PC-9 (cell line): ENCODE measurements at places on chromosomes 2 and 18. TPM values are rescaled to one million over a fixed set of nuclear protein-coding genes. Genes with fewer than 3 reads are reported as not detected.

Gene MTCL1
- total RNA-seq: 29.6 and 30.0 TPM in 2 replicates

Gene C1QL2
- not detected in 2 replicates for total RNA-seq

Gene ZEB2
- total RNA-seq: 0.09 and 0.95 TPM in 2 replicates

Gene TBR1
- not detected in 2 replicates for total RNA-seq

Gene VIL1
- total RNA-seq: not detected in 2 replicates

Gene GALNT13
- total RNA-seq: 3.6 and 4.0 TPM in 2 replicates

Gene GLI2
- total RNA-seq: 11.6 and 14.6 TPM in 2 replicates

Gene IL36G
- not detected in 2 replicates for total RNA-seq

Gene FLACC1
- total RNA-seq: 0.75 and 0.87 TPM in 2 replicates

Gene SLC38A11
- total RNA-seq: not detected in 2 replicates

Gene MALT1
- total RNA-seq: 19.0 and 19.6 TPM in 2 replicates

- DNase-seq: no peak
These were observed 22.6 kb downstream of the RAD51AP2 start for GRCh38 chr2:17495590-17495989.

DNA sequence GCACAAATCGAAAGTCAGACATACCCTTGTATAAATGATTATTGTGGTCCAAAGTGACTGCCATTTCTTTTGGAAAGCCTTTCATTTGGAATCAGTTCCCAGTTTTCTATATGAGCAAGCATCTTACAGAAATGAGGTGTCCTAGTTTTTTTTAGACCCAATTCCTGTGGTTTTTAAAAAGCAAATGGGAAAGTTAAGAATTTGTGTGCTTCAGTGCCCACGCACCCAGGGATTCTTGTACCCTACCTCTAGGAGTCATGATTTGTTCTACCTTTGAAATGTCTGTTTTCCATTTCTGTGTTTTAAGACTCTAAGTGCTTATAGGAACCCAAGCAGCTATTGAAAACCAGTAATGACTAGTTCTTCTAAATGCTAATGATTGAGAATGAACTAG lies 218.1 kb downstream of the CAMKMT start:
- DNase-seq: no peak

GRCh38 chr18:56756966-56757365 lies 105.8 kb downstream of the WDR7 start:
- DNase-seq: no peak

- no peak for DNase-seq
These were observed 30.6 kb downstream of the HJURP start for GRCh38 chr2:233823731-233824121.

DNA sequence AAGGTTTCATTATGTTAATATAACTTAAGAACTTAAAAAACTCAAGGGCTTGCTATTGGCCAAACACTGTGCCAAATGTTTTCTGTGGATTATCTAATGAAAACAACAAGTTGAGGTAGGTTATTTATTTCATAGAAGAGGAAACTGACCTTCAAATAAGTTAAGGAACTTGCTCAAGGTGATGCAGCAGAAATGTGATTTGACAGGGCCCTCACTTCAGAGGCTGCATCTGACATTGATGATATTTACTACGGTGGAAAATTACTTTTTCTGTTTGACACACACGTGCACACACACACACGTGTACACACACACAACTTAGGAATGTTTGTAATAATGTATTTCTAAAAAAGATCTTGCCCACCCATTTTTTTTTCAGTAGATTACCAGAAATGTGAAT lies 137.2 kb upstream of the CXCR4 start:
- no peak for DNase-seq

DNA sequence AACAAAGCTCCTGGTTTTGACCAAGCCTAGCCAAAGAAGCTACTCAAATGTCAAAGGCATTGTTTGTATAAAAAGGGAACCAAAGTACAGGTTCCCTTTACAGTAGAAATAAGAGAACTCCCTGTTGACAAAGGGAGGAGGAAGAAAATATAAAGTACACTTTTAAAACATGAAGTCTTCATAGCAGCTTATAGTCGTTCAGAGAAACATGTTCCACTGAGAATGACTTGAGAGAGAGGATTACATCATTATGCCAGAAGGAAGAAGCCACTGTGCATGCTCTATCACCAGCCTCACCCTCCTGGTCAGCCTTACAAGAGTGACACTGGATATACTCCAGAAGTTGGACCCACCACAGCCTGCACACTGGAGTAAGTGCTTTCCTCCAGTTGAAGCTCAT lies 2.5 kb upstream of the DHRS9 start:
- DNase-seq: no peak

GRCh38 chr2:22347306-22347705 lies 1037.7 kb upstream of the KLHL29 start:
- DNase-seq: no peak

DNA sequence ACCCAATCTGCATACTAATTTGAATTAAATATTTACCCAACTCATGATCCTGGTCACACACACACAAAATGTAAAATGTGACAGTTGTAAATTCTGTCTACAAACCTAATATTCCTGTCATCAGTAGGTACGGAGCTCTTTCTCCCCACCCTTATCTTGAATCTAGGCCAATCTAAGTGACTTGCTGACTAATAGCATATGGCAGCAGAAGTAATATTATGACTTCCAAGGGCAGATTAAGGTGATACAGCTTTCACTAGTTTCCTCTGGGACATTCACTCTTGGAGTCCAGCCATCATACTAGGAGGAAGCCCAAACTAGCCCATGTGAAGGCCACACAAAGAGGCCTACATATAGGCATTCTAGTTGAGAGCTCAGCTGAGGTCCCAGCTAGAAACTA lies 89.4 kb downstream of the TMEM131 start:
- no peak for DNase-seq

DNA sequence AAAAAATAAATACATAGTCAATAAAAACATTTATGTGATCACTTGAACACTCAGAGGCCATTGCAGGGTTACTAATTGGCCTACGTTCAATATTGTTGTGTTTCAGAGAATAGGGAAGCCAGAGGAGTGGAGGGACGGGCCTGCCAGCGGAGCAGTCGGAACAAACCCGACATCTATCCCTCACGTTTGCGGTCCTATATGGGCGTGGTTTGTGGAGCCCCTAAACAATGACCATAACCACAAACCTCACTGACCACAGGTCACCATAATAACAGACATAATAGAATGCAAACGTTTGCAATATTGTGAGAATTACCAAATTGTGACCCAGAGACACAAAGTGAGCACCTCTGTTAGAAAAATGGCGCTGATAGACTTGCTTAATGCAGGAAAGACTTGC lies 19.5 kb upstream of the ZNF516 start:
- no peak for DNase-seq

- DNase-seq: no peak
These were observed 643.3 kb downstream of the SOCS6 start for GRCh38 chr18:70931942-70932814.

- DNase-seq: no peak
These were observed 94.0 kb upstream of the DAPL1 start for GRCh38 chr2:158701101-158701500.

DNA sequence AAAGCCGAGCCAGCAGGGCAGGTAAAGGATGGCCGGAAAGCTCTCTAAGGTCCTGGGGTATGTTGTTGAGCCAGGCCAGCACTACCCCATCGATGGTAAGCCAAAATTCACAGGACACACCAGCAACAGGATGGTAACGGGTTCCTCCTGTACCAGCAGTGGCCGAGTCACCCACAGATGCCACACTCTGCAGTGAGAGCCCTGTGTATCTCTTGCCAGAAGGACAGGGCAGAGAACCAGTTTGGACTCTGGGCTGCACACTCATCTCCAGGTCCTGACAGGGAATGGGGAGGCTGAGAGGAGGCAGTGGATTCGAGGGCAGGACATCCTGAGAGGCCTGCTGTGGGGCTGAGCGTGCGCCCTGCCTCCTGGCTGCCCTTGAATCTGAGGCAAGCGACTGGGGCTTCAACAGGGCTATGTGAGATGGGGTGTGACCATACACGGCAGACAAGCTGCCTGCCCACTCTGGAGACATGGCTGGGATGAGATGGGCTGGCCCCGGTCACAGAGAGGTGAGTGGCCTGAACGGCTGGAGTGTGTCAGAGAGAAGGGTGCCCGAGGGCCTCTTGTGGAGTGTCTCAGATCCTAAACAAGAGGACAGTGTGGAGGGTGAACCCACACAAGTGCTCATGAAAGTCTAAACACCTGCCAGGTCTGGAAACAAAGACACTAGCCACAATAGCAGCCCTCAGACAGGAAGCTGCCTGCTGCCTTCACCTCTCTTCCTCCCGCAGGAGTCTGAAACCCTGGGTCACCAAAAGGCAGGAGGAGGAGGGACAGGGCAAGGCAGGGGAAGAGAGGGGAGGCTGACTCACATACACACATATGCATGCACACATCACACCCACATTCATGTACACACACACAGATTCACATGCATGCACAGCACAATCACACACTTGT lies 182.3 kb downstream of the LOXHD1 start:
- no peak for DNase-seq

DNA sequence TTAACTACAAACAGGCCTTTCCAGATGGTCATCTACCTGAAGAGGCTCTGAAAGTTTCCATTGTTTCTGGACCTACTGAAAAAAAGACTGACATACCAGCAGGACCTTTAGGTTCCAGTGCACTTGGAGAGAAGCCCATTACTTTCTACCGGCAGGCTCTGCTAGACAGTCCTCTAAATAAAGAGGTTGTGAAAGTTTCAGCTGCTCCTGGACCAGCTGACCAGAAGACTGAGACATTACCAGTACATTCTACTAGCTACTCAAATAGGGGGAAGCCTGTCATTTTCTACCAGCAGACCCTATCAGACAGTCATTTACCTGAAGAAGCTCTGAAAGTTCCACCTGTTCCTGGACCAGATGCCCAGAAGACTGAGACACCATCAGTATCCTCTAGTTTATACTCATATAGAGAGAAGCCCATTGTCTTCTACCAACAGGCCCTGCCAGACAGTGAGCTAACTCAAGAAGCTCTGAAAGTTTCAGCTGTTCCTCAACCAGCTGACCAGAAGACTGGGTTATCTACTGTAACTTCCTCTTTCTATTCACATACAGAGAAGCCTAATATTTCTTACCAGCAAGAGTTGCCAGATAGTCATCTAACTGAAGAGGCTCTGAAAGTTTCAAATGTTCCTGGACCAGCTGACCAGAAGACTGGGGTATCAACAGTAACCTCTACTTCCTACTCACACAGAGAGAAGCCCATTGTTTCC lies 65.8 kb downstream of the ALMS1 start:
- no peak for DNase-seq

DNA sequence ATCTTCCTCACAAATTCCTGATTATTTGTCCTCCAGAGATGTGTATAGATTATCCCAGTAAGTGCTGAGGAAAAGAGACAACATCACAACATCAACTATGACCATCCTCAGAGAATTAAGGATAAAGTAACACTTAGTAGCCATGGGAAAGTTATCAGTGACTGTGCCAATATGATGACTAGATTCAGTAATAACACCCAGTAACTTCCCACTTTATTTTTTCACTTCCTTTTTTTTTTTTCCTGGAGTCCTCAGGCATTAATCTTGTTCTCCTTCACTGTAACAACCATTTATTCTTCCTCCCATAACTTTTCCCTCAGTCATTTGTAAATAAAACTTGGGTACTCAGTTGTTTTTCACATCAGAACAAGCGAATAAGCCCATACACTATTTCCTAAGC lies 16.7 kb upstream of the PID1 start:
- no peak for DNase-seq

- no peak for DNase-seq
These were observed 429.1 kb upstream of the PKDCC start for GRCh38 chr2:41618754-41619153.

- DNase-seq: no peak
These were observed 112.0 kb downstream of the GULP1 start for GRCh38 chr2:188403676-188404075.

DNA sequence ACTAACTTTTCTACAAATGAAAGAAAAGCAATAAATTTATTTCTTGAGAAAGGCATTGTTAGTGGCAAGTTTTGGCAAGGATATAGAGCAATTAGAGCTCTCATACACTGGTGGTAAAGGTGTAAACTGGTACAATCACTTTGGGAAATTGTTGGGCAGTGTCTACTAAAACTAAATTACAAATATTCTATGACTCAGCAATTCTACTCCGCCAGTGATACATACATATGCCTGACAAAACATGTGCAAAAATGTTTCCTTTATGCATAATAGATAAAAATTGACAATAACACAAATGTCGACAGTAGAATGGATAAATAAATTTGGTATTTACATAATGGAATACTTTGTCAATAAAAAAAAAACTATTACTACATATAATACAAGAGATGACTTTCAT lies 96.3 kb upstream of the SATB2 start:
- no peak for DNase-seq

DNA sequence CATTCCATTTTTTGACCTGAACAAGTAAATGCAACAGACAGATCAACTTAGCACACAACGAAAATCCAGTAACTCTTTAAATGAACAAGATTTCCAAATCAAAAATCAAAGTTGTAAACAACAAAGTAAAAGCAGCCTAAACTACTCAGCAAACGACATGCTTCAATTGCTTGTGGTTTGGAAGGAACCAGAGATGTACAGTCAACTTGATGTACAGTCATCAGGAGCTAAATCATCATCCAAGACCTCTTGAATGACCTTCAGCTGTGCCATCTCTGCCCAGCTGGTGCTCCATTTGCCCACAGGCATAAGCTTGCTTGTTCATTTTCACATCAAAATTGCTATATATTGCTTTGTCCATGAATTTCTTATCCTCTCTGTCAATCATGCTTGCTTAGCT lies 109.8 kb downstream of the UPP2 start:
- DNase-seq: no peak

DNA sequence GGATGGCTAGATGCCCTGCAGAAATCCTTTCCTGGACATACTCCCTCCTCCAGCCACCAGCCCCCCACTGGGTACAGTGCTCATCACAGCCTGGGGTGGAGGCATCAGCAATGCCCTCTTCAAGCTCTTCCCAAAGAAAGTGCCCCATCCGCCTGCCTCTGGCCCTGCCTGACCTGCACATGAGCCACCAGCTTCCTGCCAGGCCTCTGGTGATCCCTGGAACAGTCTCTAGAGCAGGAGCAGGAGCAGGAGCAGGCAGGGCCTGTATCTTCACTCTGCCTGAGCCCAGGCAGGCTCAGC lies 54.1 kb upstream of the CAB39 start:
- no peak for DNase-seq

GRCh38 chr18:54392543-54393023 lies 34.9 kb downstream of the C18orf54 start:
- DNase-seq: no peak

GRCh38 chr2:8624855-8625398 lies 56.9 kb upstream of the ID2 start:
- DNase-seq: no peak

DNA sequence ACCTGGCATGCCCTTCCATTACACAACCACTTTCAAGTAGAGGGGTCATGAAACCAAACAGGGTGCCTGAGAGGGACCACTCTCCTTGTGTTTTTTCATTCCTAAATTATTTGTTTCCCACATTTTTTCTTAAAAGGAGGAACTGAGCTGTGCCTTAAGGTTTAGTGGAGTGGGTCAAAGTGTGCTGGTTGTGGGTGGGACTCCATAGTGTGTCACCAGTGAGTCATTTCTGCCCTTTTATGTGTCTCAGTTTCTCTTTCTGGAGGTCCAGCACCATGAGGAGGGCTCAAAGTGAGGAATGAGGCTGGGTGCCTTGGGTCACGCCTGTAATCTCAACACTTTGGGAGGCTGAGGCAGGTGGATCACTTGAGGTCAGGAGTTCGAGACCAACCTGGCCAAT lies 37.8 kb downstream of the COMMD1 start:
- DNase-seq: no peak

- no peak for DNase-seq
These were observed 13.6 kb downstream of the FRZB start for GRCh38 chr2:182852801-182853200.
